ENCODE measurements at places on chromosomes 4 and X.

GRCh38 chr4:149531861-149532260 lies 283.8 kb downstream of the IQCM start:
- no peak for DNase-seq

DNA sequence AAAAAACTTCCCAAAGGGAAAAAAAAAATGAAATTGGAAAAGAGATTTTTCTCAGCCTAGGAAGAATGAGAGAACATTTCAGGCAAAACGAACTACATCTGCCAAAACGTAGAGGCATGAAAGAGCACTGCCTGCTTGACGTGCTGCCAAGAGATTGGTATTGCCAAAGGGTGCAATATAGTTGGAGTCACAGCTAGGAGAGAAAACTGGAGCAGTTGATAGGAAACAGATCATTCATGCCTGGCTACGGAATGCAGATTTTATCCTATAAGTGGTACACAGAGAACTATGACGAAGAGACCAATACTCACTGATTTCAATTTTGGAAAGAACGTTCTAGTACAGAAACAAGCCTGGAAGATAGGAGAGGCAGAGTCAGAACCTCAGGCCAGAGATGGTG lies 68.4 kb upstream of the IQCM start:
- DNase-seq, result no peak

DNA sequence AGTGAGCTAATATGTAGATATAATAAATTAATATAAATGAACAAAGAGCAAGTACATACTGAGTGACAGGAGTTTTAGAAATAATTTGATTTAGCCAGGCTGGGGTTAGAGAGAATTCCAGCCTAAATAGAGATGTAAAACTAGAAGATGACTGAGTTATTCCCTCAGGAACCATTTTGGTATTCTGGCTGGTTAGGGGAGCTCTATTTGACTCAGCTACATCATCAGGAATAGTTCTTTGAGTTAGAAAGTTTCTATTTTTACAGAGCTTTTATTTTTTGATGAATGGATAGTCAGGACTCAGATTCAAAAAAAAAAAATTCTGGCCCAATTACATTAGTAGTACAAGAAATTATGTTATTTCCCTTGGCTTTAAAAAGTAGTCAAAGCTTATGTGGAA lies 180.4 kb upstream of the MID1 start:
- no peak for DNase-seq

DNA sequence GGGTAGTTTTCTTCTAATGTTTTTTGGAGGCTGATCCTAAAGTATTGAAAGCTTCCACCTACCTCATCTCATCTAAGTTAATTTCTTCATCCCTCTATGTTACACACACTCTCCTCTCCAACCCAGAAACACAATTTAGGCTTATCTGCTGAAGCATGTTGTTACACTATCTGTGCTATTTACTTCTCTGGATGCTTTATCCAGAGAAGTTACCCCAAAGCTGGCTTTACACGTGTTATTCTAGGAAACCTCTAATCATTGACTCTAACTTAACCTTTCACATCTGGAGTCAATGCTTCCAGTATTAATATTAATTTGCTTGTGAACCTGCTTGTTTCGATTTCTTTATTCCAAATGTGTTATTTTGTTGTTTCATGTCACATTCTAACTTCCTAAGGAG lies 87.3 kb upstream of the NMU start:
- DNase-seq, result no peak

- no peak for DNase-seq
These were observed 145.5 kb downstream of the NWD2 start for GRCh38 chr4:37389967-37390580.

- no peak for DNase-seq
These were observed 26.1 kb upstream of the CFAP299 start for GRCh38 chr4:80309294-80310004.

DNA sequence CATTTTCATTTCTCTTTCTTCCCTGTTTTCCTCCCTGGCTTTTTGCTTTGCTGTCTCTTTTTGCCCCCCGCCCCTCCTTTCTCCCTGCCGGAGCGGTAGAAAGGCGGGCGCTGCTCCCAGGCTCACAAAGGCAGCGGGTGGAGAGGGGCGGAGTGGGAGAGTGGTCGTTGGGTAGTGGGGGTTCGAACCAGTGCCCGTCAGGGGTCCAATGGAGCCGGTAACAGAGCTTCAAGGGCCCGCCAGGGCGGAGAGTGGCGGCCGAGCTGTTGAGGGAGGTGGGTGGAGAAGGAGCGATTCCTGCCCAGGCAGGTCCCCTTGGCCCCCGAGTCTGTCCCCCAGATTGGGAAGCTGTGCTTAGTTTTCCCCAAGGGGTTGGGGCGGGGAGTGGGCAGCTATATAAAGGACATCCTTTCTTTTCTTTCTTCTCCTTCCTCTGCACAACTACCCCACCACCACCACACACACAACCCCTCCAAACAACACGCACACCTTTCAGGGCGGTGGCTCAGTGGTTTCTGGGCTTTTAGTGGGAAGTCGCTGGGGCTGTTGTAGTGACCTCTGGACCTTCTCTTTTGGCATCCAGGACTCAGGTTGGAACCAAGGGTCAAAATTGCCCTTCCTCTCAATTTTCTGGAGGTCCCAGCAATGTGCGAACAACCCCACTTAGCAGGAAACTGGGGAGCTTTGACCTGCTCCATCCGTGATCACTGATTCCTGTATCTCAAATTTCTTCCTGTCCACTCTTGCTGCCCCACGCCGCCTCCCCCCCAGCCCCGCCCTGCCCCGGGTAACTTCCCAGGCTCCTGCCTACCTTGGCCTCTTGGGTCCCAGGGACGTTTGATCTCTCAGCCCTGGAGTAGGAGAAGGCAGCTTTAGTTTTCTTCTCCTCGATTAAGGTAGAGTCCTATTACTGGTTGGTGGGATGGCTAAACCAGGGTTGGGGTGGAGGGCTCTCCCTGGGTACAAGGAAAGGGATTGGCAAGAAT lies 1.9 kb downstream of the EFNB1 start:
- no peak for DNase-seq

DNA sequence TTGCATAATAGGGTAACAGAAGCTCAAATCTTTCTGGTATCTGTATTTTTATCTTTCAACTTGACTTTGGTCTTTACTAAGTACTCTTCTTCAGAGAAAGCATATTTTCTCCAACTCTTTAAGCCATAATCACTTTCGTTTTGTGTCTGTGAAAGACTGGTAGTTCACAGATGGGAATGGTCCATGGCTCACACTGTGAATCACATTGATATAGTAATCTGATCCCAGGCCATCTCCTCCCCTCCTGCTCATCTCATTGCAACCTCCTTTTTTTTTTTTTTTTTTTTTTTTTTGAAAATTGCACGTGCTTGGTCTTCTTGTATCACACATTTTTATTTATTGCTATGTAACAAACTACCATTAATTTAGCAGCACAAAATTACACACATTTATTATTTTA lies 694.5 kb upstream of the SLIT2 start:
- DNase-seq, result no peak

GRCh38 chrX:138709886-138710791 lies 1.4 kb downstream of the FGF13 start:
- no peak for DNase-seq

- DNase-seq, result no peak
These were observed 36.7 kb downstream of the CHRDL1 start for GRCh38 chrX:110758781-110759422.

DNA sequence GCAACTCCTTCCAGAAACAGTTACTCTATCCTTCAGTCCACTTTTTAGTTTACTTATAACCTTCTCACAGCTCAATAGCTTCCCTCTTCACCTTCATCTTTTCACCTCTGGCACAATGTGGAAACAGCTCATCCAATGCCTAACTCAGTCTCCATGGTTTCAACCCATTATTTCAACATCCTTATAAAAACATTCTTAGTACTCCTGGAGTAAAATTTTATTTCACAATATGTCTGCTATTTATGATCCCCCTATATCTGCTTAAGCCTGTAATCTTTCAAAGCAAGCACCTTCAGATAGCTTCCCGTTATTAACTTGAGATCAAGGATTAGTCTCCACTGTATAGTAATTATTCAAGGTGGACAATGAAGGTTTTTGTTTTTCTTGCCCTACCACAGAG lies 156.3 kb downstream of the GASK1B start:
- no peak for DNase-seq

- DNase-seq, result no peak
These were observed 227.6 kb downstream of the ADAMTS3 start for GRCh38 chr4:72341432-72341820.

DNA sequence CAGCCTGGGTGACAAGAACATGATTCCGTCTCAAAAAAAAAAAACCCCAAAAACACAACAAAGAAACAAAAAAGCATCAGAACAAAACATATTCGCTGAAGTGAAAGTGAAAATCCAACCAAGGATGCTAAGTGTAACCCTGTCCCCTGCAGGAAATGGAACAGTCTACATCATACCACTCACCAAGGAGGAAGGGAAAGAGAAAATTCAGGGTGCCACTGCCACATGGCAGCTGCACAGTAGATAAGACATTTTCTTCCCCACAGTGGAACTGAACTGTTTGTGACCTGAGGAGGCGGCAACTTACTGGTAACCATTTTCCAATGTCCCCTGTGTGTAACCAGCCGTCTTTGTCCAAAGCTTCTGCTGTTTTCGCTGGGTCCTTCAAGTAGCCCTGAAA lies 28.2 kb upstream of the CENPU start:
- no peak for DNase-seq

DNA sequence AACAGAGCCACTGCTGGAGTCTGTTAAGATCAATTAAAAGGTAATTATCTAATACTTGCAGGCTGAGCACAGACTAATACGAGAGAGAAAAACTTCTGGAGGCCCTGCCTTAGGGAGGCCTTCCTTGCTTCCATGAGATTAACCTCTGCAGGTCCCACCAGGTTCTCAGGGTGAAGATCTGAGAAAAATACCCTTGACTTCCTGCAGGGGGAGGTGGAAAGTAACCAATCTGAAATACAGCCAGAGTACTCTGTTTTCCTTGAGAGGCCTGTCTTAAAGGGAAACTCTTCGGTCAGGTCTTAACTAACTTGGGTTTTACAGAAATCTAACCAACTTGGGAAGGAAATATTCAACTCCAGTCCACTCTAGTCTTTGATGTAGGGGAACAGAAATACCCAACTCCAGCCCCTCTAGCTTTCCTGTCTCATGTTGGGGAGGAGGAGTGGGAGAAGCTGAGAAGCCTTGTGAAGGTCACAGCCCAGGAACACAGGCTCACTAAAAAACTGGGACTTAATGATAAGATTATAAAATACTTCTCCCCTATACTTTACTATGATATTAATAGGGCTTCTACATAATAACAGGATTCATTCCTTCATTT lies 77.1 kb downstream of the TBCK start:
- DNase-seq, result peak; percentile 8

DNA sequence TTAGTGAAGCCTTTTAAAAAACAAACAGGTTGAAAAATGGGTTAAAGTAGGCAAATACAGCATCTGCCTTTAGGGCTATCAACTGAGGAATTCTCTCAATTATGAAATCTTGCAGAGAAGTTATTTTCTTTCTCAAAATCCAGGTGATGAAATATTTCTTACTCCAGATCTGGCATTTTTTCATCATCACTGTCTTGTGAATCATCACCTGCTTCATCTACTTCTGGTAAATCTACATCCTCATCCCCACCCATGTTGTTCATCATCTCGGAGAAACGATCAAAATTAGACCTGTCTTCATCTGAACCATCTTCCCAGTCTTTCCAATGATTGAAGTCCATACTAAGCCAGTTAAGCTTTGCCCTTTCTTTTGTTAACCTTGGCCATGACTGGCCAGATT lies 33.3 kb upstream of the HPF1 start:
- no peak for DNase-seq

- DNase-seq, result no peak
These were observed 17.4 kb downstream of the TMEM175 start for GRCh38 chr4:949656-950055.

DNA sequence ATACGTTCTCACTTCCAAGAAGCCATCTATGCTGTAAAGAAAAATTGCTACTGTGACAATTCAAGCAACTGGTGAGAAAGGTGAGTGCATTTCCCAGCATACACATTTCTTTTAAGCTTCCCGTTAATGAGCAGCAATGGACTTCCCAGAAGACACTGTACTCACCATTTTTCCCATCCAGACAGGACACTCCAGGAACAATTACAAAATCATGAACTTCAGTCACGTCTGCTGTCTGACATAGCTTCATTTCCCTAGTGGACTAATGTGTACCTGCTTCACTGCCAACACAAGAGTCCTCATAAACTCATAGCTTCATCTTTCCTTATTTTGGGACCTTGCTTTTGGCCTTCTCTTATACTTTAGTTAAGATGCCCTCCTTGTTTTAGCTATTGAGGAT lies 156.9 kb downstream of the ENOX2 start:
- DNase-seq, result no peak

DNA sequence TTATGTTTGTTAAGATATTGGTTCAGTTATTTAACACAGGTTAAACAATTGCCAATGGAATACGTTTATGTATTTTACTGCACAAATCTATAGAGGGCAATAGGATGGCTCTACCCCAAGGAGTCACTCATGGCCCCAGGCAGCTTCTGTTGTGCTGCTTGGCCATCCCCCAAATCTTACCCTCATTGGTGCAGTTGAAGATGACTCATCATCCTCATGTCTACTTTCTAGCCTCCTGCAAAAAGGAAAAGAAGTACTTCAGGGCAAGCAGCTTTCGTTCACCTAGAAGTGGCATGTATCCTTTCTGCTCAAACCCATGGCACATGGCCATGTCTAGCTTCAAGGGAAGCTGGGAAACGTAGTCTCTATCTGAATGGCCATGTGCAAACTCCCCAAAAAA lies 14.2 kb downstream of the PHOX2B start:
- DNase-seq, result no peak

GRCh38 chr4:40149960-40150385 lies 46.9 kb upstream of the RHOH start:
- DNase-seq, result peak; percentile 82

DNA sequence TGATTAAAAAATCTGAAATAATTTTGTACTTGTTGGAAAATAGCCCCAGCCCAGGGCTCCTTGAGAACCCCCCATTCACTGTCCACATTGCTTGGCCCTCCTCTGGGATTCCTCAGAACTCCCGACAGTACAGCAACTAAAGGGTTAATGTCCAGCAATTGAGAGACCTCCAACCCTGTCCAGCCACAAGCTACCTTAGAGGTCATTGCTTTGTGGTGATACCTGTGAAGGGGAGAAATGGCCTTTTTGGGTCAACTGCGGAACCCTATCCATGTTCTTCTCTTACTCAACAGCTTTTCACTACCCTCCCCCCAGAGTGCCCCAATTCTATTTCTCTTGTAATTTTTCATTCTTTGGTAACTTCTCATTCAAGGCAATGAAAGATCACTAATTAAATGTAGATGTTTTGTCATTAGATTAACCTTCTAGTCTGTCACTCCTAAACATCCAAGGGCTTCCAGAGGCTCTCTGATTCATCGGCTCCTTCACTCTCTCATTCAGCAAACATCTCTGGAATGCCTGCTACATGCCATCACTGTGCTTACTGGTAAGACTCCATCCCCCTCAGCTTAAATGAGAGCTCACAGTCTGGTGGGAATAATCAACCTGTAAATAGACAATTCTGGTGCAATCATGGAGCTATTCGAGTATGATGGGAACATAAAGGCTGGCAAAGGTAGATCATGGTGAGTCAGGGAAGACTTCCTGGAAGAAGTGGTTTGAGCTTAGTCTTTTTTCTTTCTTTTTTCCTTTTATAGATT lies 241.4 kb upstream of the PGRMC2 start:
- no peak for DNase-seq
